ENCODE measurements at places on chromosomes 5 and 9.
A peak's percentile ranks its signal among the peaks of the same experiment; 100 is the strongest.

DNA sequence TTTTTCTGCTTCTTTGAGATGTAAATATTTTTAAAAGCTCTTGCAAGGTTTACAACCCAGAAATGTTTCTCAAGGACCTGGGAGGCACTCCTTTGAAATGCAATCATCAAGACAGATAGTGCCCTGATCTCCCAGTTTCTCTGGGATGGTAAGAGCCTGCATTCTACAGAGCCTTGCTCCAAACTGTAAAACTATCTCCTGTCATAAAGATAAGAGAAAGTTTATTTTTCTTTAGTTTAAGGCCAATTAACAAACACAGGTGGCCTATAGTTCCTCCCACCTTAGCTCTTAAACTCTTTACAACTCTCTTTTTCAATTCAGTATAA lies 1231.1 kb upstream of the NUDT12 start:
- no peak for DNase-seq

DNA sequence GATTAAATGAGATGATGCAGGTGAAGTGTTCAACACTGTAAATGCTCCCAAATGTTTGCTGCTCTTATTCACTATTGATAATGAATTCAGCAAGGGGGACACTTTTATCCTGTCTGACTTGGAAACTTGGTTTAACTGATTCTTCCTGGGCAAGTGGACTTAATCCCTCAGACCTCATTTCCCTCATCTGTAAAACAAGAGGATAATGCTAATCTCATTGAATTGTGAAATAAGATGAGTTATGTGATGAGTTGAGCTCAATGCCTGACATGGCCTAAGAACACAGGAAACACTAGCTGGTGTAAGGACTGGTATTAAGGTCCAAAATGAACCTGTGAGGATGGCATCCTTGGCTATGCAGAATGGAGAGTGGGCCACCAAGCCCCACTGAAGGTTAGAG lies 23.3 kb downstream of the TNFSF15 start:
- DNase-seq, result no peak

GRCh38 chr5:955886-956761 lies 52.5 kb upstream of the NKD2 start:
- DNase-seq, result no peak

- DNase-seq, result no peak
Observed at GRCh38 chr5:113123618-113124017, 147.0 kb downstream of the DCP2 start.

DNA sequence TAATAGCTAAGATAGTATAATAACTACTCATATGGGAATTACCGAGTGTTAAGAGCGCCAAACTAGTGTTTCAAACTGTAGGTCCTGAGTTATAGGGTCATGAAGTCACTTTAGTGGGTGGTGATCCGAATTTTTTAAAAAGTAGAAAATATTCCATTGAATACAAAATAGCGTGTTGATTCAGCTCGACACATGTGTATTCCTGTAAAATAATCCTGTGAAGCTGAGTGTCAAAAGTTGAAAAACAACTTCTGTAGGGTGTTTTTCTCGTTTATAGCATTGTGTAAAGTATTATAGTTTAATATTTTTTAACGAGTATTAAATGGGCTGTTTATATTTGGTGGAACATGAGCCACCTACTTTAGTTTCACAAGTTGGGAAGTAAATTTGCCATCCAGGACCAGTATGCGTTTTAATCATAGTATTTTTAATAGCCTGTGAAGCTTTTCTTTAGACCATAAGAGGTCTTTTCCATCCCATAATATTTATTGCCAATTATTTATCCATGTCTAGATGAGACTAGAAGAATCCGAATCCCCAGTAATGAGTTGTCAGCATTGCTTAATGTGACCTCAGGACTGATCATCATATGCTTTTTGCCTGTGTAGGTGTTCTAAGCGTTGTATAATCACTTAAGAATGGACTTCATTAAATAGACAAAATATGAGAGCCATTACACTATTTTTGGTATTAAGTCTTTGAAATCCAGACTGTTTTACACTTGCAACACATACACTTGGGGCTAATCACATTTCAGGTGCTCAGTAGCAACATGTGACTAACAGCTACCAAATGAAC lies 84.1 kb downstream of the PTPDC1 start:
- no peak for DNase-seq

GRCh38 chr5:151737431-151737830 lies 21.0 kb downstream of the ATOX1 start:
- peak; percentile 46 for DNase-seq

DNA sequence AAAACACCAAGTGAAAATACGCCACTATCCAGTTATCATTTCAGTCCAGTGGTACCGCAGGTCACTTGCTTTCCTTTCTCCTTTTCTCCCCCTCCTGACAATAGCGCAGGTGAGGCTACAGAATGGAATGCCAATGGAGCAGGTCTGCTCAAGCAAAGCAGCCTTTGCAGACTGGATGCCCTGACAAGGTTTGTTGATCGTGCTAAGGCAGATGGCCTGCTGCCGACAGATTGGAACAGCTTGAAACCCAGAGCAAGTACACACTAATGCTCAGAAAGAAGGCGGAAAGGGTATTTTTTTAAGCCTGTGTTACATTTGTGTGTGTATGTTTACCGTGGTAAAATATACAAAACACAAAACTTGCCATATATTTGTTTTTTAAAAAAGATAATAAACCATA lies 19.4 kb downstream of the SPACA9 start:
- no peak for DNase-seq

- DNase-seq, result no peak
Observed at GRCh38 chr5:6482735-6483134, 34.1 kb downstream of the UBE2QL1 start.

GRCh38 chr5:142175039-142175438 lies 66.5 kb downstream of the NDFIP1 start:
- no peak for DNase-seq

DNA sequence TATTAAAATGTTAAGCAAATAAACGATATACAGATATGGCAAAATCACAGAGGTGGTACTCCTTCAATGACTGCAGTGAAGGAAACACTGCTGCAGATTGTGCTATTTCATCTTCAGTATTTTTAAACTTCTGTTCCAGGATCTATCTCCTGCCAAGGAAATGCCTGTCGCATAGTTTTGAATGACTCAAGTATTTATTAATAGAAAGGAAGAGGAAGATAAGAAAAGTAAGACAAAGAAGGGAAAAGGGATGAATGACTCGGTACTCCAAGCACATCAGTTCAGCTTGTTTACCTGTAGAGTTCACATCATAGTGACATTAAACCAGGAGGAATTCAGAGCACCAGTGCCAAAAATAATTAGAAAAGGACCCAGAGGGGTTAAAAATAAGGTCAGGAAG lies 5.1 kb upstream of the GPX8 start:
- DNase-seq, result peak; percentile 52

GRCh38 chr9:121842612-121842978 lies 191.2 kb downstream of the DAB2IP start:
- DNase-seq, result no peak

GRCh38 chr5:33310451-33310850 lies 130.3 kb upstream of the TARS1 start:
- peak; percentile 59 for DNase-seq

- DNase-seq, result no peak
Observed at GRCh38 chr5:76513476-76513875, 109.7 kb downstream of the F2RL2 start.

DNA sequence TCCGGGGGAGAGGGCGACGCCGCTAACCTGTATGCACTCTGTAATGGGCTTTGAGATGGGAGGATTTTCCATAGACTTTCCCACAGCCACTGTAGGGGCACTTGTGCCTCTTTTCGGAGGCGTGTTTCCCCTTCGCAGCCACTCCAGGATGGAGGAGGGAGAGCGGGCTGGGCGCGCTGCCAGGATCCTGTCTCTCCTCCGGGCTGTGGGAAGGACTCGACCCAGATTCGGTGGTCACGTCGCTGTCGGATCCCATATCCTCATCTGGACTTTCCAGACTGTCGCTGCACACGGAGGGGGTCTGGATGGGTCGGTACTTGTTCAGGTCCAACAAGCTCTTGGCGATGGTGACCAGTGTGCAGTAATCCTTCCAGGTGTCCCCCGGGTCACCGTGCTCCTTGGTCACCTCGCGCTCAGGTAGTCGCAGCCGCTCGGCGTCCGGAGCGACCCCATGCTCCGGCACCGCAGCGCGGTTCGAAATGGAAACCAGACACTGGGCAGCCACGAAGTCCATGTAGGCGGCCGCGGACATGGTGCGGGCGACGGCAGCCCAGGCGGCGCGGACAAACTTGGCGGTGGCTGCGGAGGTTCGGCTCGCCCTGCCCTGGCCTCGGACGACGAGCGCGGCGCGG lies 1.5 kb downstream of the KLF9 start:
- peak; percentile 61 for DNase-seq

DNA sequence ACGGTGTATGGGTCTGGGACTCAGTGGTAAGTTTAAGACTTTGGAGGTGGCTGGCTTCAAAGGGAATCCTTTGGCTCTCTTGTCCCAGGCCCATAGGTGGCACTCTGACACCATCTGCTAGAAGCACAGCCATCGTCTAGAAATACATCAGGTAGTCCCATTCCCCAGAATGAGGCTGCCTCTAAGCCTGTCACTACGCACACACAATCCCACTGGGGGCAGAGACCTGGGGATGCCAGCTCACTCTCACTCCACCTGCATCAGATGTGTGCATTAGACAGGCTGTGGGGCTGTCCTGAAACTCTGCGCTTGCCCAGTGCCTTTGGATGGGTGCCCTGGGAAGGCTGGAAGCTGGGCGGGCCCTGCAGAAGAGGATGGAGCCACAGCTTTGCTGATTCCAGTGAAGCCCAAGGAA lies 127.5 kb upstream of the PANK3 start:
- DNase-seq, result no peak

DNA sequence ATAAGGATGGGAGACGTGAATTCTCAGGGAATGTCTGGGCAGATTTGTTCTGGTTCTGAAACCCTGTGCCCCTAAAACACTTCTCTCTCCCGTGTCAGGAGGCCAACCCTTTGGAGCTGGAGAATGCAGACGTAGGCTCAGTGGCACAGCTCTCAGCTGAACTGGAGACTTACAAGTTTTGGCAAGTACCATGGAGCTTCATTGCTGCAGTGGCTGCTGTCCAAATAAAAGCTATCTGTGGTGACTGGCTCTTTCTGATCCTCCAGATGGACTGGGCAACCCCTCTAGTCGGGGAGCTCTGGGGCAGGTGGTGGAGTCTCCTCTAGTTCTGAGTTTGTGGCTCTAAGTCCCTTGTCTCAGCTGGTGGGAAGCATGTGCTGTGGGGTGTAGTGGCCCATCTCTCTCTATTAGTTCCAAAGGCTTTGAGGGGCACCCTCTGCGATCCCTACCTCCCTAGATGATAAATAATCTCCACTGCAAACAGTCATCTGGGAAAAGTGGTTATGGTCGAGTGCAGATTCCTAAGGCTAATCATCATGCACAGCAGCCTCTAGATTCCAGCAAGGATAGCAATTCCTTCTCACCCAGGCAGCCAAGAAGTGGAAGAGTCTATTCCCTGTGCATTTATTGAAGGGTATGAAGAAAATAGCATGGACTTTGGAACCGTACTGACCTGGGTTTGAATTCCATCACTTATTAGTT lies 204.2 kb upstream of the KLF4 start:
- DNase-seq, result peak; percentile 64

- no peak for DNase-seq
Observed at GRCh38 chr5:87074934-87075541, 192.6 kb upstream of the RASA1 start.

Data from GM03348 (cell line).